MG63 (cell line): ENCODE measurements at places on chromosomes 12 and 14.

GRCh38 chr12:78787576-78787975 is 77.0 kb upstream of the SYT1 start:
- no peak for DNase-seq

- DNase-seq: no peak
These were observed 28.4 kb upstream of the FOXN3 start for GRCh38 chr14:89445273-89445973.

DNA sequence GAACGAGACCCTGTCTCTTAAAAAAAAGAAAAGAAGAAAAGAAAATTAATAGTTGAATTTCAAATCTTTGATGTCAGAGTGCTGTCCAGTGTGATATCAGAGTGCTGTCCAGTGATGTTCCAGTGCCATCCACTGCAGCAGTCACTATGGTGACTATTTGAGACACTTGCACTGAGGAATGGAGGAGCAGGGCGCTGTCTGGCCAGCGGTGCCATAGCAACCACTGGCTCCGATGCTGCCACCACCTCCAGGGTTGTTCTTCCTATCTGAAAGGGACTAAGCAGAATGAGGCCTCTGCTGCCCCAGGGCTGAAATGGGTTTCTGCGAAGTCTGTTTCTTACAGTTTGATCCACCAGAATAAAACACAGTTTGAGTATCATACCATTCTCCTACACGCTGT is 272.9 kb downstream of the NUAK1 start:
- no peak for DNase-seq

GRCh38 chr14:63472986-63473788 is 70.0 kb downstream of the PPP2R5E start:
- DNase-seq: no peak

DNA sequence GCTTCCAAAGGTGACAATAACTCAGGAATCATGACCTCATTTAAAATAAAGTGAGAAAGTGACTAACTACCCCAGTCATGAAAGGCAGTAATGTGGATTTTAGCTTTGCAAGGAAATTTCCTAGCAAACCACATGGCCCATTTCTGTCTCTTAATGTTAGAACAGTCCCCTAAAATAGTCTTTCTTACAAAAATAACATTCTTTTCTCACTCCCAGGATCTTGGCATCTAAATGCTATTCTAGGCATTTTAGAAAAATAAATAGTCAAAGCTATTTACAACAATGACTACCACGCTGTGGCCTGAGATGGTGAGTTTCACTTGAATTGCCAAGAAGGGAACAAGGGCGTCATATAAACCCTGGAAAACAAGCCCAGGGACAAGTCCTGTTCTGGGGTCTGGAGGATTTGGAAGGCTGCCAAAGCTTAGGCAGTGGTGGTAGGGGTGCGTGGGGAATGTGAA is 101.2 kb upstream of the CCDC175 start:
- peak; percentile 17 for DNase-seq

- DNase-seq: no peak
These were observed 167.0 kb upstream of the FKBP4 start for GRCh38 chr12:2627835-2628191.

DNA sequence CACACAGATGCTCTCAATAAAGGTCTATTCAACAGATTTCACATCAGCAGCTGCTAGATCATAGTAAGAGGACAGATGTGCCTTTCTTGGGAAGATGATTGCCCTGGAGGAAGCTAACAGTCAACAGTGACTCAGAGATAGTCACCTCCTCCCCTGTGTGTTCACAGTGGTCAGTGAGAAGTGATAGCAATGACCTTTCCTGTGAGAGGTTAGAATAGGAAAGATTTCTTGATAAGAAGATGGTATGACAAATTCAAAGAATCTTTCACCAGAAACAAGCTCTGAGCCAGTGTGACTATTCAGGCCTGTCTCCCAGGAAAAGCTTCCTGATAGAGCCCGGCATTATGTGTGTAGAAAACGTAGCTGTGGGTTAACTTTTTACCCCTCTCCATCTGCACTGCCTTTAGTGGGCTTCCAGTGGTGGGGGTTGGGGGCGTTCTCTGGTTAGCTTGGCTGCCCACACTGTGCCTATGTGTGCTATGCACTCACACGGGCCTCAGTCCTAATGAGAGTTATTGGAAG is 66.4 kb upstream of the ARHGAP5 start:
- DNase-seq: no peak

DNA sequence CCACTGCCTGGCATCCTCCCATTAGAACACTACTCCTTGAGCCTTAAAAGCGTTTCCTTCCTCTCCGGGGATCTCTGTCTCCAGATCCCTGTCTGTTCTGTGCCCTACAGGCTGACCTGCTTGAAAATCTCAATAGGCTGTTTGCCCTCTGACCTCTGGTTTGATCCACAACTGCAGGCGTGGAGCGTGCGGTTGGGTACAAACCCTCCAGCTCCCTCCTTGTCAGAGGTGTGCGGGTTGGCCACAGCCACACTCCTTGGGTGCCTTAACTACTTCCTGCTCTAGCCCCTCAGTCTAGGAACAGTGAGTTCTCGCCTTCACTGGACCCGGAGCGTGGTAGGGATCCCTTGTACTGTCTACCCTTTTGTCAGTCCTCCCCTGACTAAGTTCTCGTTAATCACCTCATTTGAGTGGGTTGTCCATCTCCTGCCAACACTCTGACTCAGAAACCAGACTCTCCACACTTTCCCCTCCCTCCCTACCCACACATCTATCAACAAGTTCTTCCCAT is 33.1 kb downstream of the CMKLR1 start:
- DNase-seq: peak; percentile 79

GRCh38 chr14:100790502-100791347 is 35.2 kb upstream of the MEG3 start:
- DNase-seq: no peak

- DNase-seq: peak; percentile 82
These were observed 87.7 kb downstream of the KCNH5 start for GRCh38 chr14:62957562-62957961.

- no peak for DNase-seq
These were observed 179.3 kb upstream of the ATF7IP start for GRCh38 chr12:14186193-14186502.

- no peak for DNase-seq
These were observed 134.2 kb upstream of the HIF1A start for GRCh38 chr14:61561104-61561503.

DNA sequence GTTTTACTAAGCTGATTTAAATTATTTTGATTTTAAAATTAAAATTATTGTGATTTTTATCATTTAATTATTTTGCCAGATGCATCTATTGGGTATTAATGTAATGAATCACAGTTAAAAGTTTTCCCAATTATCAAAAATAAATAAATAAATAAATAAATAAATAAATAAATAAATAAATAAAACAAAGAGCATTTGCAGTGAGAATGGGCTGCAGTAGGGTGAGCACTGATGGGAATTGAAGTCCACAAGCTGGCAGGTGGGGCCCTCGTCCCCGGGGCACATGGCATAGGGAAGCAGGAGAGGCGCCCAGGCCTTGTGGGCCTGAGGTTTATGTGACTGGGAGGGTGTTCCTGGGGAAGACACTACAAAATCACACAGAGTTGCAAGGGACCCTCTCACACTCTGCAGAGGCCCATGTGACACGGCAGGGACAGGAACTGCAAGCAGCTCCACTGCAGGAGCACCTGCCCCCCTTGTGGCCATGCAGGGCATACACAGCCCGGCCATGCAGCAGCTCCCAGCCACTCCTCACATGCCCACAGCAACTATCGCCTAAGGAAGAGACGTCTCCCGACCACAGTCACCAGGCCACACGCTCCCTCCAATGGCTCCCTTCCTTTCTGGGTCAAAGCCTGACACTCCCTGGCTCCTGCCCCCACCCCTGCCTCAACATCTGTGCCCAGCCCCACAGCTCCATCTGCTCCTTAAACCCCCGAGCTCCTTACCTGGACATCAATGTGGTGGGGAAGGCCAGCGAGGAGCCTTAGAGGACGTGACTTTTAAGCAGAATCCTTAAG is 256.3 kb upstream of the SFSWAP start:
- DNase-seq: peak; percentile 56

GRCh38 chr14:68285421-68286179 is 466.0 kb downstream of the RAD51B start:
- no peak for DNase-seq

- no peak for DNase-seq
These were observed 126.1 kb downstream of the EPS8 start for GRCh38 chr12:15662983-15663659.

DNA sequence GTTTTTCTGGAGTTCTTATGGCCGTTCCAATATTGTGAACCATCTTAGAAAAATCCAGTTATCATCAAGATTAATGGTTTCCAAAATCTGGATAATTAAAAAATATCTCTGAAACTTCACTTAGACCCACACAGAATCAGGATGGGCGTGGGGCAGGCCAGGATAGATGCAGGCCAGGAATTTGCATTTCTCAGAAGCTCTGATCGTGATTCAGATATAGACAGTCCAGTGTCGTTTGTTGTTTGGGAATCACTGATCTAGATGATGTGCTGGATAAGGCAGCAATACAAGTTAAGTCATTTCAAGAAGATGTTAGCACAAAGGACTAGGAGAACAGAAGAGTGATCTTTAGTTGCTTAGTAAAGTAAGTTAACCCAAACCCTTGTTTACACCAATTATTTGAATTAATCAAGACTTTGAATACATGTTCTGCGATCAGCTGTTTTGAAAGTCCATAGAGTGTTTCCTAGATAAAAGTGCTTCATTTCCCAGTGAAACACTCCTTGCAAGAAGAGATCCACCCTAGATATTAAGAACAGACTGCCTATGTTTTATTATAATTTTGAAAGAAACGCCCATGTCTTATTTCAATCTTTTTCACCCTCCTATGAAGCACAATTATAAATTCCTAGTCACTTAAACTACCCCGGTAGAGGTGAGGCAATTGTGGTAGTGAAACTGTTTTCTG is 90.9 kb downstream of the NEDD1 start:
- no peak for DNase-seq

DNA sequence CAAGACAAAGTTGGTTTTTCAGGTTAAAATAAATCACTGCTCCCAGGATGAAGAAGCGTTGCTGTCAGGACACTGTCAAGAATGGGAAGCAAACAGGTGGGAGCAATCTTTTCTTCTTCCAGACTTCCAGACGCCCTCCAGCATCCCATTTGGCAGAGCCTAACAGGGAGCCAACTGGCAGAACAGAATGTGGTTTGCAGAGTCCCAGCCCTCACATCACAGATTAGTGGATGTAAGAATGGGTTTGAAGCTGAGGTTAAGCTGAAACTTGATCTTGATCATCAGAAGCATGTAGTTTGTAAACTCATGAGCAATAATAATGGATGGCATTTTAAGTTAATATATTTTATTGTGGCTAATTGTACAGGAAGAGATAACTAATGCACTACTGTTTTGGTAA is 636.4 kb downstream of the SLC6A15 start:
- no peak for DNase-seq

DNA sequence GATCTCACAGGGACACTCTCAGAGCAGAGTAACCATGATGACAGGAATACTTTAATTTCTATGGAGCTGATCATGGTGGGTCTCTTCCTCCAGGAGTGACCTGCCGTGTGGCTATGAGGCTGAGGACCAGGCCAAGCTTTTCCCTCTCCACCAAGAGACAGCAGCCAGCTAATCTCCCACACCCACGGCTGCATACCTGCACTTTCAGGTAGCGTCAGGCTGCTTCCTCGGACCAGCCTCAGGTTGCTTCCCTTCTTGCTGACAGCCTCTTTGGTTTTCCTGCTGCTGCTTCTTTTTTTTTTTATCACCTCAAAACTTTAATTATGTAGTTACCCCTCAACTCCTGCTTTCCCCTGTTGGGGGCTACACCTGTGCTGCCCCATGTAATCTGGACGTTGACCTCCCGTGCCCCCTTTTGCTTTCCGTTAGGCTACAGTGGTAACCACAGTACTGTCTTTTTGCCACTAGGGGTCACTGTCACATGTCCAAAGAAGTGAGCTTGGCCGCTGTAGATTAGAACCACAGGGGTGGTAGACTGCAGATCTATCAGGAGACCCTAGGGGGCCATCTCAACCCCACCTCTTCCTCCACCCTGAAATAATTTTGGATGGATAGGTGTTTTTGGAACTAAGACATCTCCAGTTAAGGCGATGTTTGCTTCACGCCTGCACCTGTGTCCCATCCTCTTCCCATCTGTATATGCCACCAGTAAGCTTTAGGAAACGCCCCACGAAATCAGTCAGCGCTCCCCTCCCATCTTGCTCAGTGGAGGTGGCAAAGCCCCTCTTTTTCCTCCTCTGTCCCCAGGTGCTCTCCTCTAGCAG is 7.8 kb upstream of the PIP4K2C start:
- peak; percentile 50 for DNase-seq

DNA sequence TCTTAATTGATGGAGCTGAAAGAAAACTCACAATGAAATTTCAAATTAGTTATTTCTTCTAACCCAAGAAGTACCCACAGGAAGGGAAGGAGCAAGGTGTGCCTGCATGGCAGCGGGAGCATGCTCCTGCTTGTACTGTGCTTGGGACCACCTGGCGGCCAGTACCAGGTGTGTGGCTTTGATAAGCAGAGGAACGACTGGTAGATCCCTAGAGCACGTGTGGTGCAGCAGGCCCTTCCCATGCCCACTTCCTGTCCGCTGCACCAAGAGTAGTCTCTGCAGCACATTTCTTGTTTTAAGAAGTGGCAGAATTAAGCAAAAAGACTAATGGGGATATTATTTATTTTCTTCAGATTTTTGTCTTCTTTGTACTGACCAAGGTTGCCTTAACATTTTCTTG is 122.3 kb upstream of the ATF1 start:
- no peak for DNase-seq

- DNase-seq: no peak
These were observed 17.0 kb downstream of the CCDC77 start for GRCh38 chr12:418432-418831.

GRCh38 chr12:132197581-132198354 is 53.5 kb downstream of the NOC4L start:
- no peak for DNase-seq

- peak; percentile 62 for DNase-seq
These were observed at the start of gene IRAK3 for GRCh38 chr12:66188584-66189485. Gene IRAK3 (plus strand): TSS chr12:66189214. CDS start chr12:66189300, 86 bp downstream.

DNA sequence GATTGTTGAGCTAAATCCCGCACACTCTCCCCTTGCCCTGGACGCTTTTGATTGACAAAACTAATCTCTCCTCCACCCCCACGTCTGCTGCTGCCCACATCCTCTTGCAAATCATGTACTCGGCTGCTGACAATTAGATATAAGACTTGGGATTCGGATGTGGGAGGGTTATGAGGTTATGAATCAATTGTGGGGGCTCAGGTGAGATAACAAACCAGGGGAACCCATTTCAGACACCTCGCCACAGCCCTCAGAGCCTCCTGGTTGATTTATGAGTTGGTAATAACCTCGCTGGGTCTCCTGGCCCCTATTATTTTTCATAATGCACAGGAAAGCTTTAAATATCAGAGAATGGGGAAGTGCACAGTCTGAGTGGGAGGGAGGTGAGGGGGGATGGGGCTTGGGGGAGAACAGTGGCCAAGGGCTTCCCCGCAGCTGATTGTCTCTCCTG is 449.9 kb downstream of the DPF3 start:
- DNase-seq: no peak
